MV-4-11 (cell line): ENCODE measurements at places on chromosomes 6 and 20.
A peak's percentile ranks its signal among the peaks of the same experiment; 100 is the strongest.

GRCh38 chr6:1792989-1793388 is 183.3 kb downstream of the FOXC1 start:
- peak; percentile 3 for DNase-seq

DNA sequence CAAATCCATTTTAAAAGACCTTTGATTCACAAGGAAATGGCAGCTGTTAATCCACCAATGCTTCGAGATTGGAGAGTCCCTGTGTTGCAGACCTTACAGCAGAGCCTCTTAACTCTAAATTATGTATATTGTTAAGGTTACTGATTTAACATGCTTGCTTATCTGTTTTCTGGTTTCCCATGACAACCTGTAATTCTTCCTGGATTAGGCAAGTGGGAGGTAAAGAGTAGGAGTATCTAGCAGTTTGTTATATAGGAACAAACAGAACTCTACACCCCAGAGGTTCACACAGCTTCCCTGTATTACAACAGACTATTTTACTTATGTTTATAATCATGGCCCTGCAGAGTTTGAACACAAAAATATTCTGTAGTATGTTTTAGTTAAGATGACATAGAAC is 39.5 kb downstream of the NKX2-4 start:
- DNase-seq, result no peak

DNA sequence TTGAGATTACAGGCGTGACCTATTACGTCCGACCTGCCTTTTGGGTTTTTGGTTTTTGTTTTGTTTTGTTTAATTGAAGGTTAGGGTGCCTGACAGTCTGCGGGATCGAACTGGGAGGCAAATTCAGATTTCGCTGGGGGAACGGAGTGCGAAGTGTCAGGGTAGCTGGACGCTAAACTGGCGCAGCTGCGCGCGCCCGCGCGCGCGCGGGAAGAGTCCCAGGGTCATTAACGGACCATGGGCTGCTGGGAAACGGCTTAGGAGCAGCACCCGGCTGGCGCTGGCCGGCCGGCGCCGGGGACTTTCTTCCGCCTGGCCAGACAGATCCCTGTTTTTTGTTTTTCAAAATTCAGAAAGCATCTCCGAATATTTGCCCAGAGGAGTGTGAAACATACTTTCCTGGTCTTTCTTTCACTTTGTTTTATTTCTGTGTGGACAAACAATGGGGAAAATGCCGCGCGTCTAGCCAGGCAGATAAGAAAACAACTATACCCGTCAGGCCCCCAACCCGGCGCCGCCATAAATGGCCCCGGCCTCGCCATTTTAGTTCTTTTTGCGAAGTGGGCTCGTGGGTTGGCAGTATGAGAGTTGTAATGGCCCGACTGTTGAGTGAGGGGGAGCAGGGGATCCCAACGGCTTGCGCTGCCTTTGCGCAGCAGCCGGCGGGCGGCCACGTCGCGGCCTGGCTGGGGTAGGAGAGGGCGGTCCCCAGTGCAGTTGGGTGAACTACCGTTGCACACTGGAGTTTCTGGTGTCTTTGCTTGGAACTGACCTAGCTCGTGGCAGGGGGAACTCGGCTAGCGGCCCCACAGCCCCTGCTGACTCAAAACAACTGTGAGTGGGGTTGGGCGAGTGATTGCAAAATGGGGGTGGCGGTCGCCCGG is 7.1 kb downstream of the HSPA1B start:
- peak; percentile 76 for DNase-seq

DNA sequence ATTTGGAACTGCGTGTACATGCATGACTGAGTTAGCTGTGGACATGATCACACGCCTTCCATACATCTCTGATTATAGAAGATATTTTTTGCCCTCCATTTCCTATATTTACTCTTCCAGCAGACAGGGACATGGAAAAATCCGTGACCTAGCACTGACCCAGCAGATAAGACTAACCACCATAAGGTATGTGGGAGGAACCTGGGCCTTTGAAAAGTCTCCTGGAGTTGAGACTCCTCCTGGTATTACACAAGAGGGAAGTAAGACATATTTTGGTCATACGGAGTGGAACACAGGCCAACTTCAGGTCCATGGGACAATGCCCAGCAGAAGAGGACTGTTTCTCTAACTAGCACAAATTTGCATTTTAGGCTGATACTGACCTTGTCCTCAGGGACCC is 13.7 kb upstream of the SIRPB1 start:
- peak; percentile 22 for DNase-seq

- DNase-seq, result no peak
These were observed 44.2 kb downstream of the AKAP12 start for GRCh38 chr6:151284012-151284411.

GRCh38 chr6:154371281-154371680 is 14.7 kb upstream of the IPCEF1 start:
- DNase-seq, result peak; percentile 53

GRCh38 chr6:12570461-12571030 is 146.0 kb upstream of the PHACTR1 start:
- DNase-seq, result no peak
